ENCODE measurements at places on chromosomes 1 and 21. TPM values are rescaled to one million over a fixed set of nuclear protein-coding genes. Genes with fewer than 3 reads are reported as not detected.

The AQP10 gene
- total RNA-seq, result not detected

DNA sequence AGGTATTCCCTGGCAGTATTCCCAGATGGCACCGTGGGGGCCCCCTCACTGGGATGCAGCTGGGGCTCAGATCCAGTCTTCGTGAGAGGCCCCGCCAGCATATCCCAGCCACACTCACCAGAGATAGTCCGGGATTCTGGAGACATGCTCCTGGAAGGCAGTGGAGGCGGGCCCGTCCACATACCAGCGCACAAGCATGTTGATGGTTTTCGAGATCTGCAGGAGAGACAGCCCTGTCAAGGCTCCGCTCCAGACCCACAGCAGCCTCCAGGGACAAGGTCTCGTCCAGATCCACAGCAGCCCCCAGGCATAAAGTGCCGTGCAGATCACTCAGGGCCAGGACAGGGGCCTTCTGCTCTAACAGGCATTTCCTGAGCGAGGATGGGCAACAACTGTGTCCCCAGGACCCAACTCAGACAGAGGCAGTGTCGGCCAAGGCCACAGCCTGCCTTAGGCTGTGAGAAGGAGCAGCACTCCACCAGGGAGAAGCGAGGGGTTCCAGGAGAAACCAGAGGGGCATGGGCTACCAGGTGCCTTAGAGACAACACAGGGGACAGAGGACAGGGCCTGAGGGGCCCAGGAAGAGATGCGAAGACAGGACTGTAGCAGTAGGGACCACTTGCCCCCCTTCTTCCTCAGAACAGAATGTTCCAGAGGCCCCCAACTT, 14.8 kb downstream of the LSS start:
- no peak for DNase-seq
- H3K36me3 ChIP-seq, result no peaks in the 10 kb centered on the region
- no peaks in the 10 kb centered on the region for H3K4me1 ChIP-seq

DNA sequence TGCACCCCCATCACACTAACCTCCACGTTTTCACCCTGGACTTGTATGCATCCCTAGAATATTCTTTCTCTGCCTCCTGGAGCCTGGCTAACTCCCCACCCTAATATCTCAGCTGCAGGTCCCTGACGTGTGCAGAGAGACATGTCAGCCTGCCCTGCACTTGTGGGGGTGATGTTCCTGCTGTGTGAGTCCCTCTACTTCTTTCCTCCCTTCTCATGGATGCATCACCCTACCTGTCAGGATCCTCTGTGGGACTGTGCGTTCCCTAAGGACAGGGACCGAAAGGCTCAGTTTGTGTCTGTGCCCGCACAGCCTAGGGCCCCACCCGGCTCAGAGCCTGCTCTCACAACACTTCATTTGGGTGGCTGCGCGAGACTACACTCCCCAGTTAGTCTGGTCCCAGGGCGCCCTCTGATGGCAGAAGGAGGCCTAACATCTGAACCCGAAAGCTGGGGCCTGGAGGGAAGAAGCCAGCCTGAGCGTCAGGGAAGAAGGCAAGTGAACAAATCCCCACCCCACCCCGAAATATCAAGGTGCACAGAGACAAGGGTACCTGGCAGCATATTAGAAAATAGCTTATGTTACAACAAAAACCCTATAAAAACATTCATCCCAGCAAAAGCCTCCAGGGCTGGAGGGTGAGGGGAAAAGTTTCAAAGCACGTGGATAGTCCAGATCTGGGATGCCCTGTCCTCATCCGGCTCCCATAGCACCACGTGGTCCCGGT, 3.7 kb downstream of the CD52 start:
- no peaks in the 10 kb centered on the region for H3K27me3 ChIP-seq
- no peaks in the 10 kb centered on the region for H3K36me3 ChIP-seq
- no peak overlapping the region for H3K4me3 ChIP-seq
- peaks cover 14% of the 10 kb centered on the region for H3K4me1 ChIP-seq

DNA sequence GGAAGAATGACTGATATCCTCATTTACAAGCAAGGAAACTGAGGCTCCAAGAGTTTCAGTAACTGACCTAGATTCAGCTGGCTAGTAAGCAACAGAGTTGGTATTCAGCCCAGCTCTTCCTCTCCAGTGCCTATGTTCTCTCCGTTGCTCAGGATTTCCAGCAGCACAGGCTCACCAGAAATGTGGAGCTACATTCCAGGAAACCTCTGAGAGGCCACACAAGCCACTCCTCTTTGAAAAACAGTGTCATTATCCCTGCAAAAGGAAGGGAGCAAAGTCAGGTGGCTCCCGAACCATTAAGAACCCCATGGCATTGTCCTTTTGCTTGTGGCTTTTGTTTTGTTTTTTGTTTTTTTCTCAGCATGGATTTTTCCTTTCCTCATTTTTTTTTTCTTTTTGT, 40.6 kb upstream of the DUSP10 start:
- peak; percentile 38 for DNase-seq
- peaks cover 12% of the 10 kb centered on the region for H3K4me1 ChIP-seq
- H3K4me3 ChIP-seq, result no peak overlapping the region
- H3K27ac ChIP-seq, result no peak overlapping the region
- no peaks in the 10 kb centered on the region for H3K27me3 ChIP-seq
- no peaks in the 10 kb centered on the region for H3K36me3 ChIP-seq

GRCh38 chr21:32190493-32191144, 88.2 kb downstream of the MIS18A start:
- H3K36me3 ChIP-seq, result no peaks in the 10 kb centered on the region
- DNase-seq, result no peak
- H3K4me1 ChIP-seq, result no peaks in the 10 kb centered on the region
- H3K27ac ChIP-seq, result no peak overlapping the region
- H3K4me3 ChIP-seq, result no peak overlapping the region

The IFI16 gene
- total RNA-seq, result 5.4 TPM

DNA sequence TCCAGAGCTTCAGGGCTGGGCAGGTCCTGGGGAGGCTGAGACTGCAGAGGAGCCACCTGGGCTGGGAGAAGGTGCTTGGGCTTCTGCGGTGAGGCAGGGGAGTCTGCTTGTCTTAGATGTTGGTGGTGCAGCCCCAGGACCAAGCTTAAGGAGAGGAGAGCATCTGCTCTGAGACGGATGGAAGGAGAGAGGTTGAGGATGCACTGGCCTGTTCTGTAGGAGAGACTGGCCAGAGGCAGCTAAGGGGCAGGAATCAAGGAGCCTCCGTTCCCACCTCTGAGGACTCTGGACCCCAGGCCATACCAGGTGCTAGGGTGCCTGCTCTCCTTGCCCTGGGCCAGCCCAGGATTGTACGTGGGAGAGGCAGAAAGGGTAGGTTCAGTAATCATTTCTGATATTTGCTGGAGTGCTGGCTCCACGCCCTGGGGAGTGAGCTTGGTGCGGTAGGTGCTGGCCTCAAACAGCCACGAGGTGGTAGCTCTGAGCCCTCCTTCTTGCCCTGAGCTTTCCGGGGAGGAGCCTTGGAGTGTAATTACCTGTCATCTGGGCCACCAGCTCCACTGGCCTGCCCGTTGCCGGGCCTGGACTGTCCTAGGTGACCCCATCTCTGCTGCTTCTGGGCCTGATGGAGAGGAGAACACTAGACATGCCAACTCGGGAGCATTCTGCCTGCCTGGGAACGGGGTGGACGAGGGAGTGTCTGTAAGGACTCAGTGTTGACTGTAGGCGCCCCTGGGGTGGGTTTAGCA, 9.3 kb downstream of the MYBPH start:
- H3K4me1 ChIP-seq, result no peaks in the 10 kb centered on the region
- H3K36me3 ChIP-seq, result no peaks in the 10 kb centered on the region
- no peak overlapping the region for H3K4me3 ChIP-seq
- no peaks in the 10 kb centered on the region for H3K27me3 ChIP-seq

The IL19 gene
- not detected for total RNA-seq

DNA sequence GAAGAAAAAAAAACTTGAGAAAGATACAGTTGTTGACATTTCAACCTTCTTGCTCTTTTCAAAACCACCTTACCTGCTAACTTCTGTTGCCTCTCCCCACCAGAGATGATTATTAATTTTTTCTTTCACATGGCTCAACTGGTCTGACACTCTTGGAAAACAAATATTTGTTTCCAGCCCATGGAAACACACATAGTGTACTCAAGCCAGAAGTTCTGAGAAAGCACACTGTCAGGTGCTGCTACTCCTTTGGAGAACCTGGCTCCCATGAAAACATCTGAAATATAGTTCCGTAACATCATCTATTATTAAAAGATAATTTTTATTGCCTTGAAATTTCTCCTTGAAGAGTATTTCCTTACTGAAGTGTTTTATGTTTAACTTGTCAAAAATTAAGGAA, 145.0 kb upstream of the C1orf105 start:
- no peak overlapping the region for H3K4me3 ChIP-seq
- no peaks in the 10 kb centered on the region for H3K36me3 ChIP-seq
- H3K4me1 ChIP-seq, result peaks cover 6% of the 10 kb centered on the region
- H3K27ac ChIP-seq, result no peak overlapping the region

- H3K36me3 ChIP-seq, result no peaks in the 10 kb centered on the region
- H3K27ac ChIP-seq, result no peak overlapping the region
- H3K27me3 ChIP-seq, result no peaks in the 10 kb centered on the region
- no peak for DNase-seq
- no peak overlapping the region for H3K4me3 ChIP-seq
- H3K4me1 ChIP-seq, result peaks cover 24% of the 10 kb centered on the region
Observed at GRCh38 chr1:203667616-203668015, 41.0 kb downstream of the ATP2B4 start.

DNA sequence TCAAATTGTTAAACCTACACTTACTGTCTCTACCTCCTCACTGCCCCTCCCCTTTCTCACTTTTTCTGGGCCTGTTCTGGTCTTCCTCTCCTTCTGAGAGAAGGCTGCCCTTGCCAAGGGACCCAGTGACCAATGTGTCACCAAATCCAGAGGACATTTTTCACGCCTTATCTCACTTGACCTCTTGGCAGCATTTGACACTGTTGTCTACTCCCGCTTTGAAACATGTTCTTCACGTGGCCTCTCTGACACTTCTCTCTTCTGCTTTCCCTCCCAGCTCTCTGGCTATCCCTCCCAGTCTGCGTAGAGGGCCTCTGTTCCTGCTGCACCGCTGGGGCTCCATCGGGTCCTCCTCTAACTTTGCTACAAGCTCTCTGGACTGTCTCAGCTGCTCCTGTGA, 25.3 kb downstream of the KCNQ4 start:
- no peak overlapping the region for H3K4me3 ChIP-seq
- H3K4me1 ChIP-seq, result peaks cover 13% of the 10 kb centered on the region
- DNase-seq, result no peak
- H3K27ac ChIP-seq, result no peak overlapping the region

Data from neural progenitor cell (in vitro differentiated cells).